ENCODE measurements at places on chromosomes 7 and 10. TPM values are rescaled to one million over a fixed set of nuclear protein-coding genes. Genes with fewer than 3 reads are reported as not detected.

The LBX1 gene
- total RNA-seq: not detected

The AS3MT gene
- total RNA-seq: 10.7 TPM

The GTF2IRD1 gene
- 28.0 TPM for total RNA-seq

The DRGX gene
- not detected for total RNA-seq

DNA sequence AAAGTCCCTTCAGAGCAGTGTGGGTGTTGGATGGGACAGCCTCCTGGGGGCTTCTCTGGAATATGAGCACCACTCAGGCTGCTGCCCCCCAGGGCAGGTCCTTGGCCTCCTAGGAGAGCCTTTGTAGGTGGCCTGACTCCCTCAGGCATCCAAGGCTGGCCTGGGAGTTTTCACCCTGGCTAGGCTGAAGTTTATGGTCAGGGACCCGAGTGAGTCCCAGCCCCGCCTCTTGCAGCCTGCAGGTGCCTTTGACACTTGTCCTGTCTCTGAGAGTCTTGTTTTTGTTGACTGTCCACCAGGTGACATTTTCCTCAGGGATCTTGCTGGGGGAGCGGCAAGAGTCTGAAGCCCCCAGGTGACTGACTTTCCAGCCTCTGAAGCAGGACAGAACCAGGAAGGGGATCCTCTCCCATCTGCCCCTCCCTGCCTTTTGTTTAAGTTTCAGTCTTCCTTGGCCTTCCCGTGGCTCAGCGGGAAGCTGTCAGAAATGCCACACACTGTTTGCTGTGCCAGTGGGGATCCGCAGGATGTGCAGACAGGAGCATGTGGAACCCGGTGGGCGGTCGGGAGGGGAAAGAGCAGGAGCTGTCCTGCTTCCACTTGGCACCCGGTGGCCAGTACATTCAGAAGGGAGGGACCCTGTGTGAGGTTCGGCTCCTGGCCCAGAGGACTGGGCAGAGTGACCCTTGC is 59.5 kb downstream of the LRRC18 start:
- no peak for DNase-seq

- DNase-seq: no peak
These were observed 34.5 kb downstream of the ITPRIP start for GRCh38 chr10:104303594-104304355.
